ENCODE measurements at places on chromosomes 7 and 10. TPM values are rescaled to one million over a fixed set of nuclear protein-coding genes. Genes with fewer than 3 reads are reported as not detected.
A peak's percentile ranks its signal among the peaks of the same experiment; 100 is the strongest.

GRCh38 chr7:84177758-84178412 lies 16.7 kb downstream of the SEMA3A start:
- H3K4me3 ChIP-seq = no peak overlapping the region
- H3K27me3 ChIP-seq = no peaks in the 10 kb centered on the region
- DNase-seq = no peak
- H3K36me3 ChIP-seq = no peaks in the 10 kb centered on the region

- H3K4me1 ChIP-seq = peaks cover 3% of the 10 kb centered on the region
- no peak for DNase-seq
- H3K4me3 ChIP-seq = no peak overlapping the region
Measured at GRCh38 chr10:86937502-86938154, 19.8 kb downstream of the MMRN2 start.

DNA sequence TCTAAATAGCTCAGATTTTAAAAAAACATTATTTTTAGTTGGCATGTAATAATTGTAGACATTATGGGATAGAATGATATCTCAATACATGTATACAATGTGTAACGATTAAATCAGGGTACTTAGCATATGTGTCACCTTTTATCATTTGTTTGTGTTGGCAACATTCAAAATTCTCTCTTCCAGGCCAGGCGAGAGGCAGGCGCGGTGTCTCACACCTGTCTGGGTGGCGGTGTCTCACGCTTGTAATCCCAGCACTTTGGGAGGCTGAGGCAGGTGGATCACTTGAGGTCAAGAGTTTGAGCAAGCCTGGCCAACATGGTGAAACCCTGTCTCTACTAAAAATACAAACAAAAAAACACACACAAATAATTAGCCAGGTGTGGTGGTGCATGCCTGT lies 151.7 kb downstream of the RTKN2 start:
- H3K27ac ChIP-seq = no peak overlapping the region
- H3K4me3 ChIP-seq = no peak overlapping the region
- H3K36me3 ChIP-seq = no peaks in the 10 kb centered on the region
- no peaks in the 10 kb centered on the region for H3K27me3 ChIP-seq
- DNase-seq = no peak

GRCh38 chr10:62548686-62549085 lies 174.5 kb downstream of the ZNF365 start:
- no peaks in the 10 kb centered on the region for H3K36me3 ChIP-seq
- H3K4me3 ChIP-seq = no peak overlapping the region
- no peak overlapping the region for H3K27ac ChIP-seq

DNA sequence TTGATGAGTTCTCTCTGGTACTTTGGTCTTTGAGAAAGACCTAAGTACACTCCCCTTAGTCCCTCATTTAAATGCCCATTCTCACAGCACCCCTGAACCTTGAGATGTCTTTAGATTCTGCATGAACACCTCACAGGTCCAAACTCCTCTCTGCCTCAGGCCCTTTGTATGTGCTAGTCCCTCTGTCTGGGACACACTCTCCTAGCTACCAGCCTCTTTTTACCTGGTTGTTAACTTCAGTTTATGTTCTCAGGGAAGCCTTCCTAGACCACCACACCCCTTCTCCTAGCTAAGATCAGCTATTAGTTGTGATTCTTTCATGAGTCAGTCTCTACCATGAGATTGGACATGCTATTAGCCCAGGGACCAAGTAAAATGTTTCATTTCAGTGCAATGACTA lies 86.4 kb downstream of the PLCE1 start:
- H3K36me3 ChIP-seq = no peaks in the 10 kb centered on the region
- H3K27ac ChIP-seq = no peak overlapping the region
- no peak overlapping the region for H3K4me3 ChIP-seq
- H3K4me1 ChIP-seq = peaks cover 13% of the 10 kb centered on the region

- no peaks in the 10 kb centered on the region for H3K36me3 ChIP-seq
- H3K4me1 ChIP-seq = no peaks in the 10 kb centered on the region
- DNase-seq = no peak
- no peaks in the 10 kb centered on the region for H3K27me3 ChIP-seq
- no peak overlapping the region for H3K4me3 ChIP-seq
Measured at GRCh38 chr10:64209561-64209960, 688.4 kb downstream of the REEP3 start.

DNA sequence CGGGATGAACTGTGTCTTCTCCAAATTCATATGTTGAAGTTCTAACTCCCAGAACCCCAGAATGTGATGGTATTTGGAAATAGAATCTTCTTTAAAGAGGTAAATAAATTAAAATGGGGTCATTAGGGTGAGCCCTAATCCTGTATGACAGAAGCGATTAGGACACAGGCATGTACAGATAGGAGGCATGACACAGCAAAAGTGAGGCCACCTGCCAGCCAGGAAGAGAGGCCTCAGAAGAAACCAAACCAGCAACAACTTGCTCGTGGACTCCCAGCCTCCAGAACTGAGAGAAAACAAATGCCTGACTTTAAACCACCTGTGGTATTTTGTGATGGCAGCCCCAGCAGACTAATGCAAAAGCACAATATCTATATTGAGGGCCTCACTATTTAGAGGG lies 214.3 kb downstream of the NEBL start:
- H3K36me3 ChIP-seq = no peaks in the 10 kb centered on the region
- H3K27me3 ChIP-seq = no peaks in the 10 kb centered on the region
- no peak overlapping the region for H3K4me3 ChIP-seq
- no peak for DNase-seq

DNA sequence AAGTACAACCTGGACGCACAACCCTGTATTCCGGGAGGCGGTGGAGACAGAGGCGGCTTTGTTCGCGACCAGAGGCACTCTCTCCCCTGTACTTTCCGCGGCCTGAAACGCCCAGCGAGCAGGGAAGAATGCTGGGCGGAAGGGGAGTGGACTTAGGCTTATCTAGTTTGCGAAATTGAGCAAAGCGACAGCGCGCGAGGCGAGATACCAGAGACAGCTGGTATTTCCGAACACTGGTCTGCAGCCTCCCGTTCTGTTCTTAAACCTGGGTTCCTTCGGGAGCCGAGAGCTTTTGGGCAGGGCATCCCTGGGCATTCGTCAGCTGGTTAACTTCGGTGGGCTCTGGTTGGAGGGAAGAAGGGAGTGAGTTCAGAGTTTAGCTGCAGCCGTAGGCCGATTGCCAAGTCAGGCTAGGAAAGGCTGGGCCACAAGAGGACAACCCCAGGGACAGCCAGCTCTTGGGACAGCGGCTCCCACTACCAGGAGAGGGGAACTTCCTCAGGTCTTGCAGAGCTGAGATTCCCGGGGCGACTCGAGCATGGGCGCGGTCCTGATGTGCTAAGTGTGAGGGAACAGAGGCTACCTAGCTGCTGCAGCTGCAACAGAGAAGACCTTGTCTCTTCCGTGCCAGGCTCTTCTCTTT lies 3.9 kb downstream of the HMX3 start:
- no peak for DNase-seq
- H3K36me3 ChIP-seq = no peaks in the 10 kb centered on the region
- H3K4me3 ChIP-seq = no peak overlapping the region
- H3K4me1 ChIP-seq = peaks cover 17% of the 10 kb centered on the region
- H3K27me3 ChIP-seq = peaks cover 100% of the 10 kb centered on the region

GRCh38 chr7:95579318-95579717 lies 17.0 kb downstream of the PDK4 start:
- H3K27ac ChIP-seq = no peak overlapping the region
- no peak for DNase-seq
- H3K4me1 ChIP-seq = no peaks in the 10 kb centered on the region

DNA sequence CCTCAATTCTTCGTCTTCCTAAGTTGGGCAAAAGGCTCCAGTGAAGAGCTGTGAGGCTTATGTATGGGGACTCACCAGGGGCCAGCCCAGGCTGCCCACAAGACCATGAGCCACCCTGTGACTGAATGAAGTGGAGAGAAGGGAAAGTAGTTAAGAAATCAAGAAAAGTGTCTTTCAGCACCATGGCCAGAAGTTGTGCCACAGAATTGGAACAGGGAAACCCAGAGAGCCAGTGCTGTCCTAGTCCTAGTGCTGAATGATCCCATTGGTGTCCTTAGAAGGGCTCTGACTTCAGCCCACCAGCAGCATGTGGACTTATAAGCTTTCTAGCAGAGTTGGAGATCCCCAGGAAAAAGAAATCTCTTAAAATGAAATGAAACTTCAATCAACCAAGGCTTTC lies 37.0 kb upstream of the CCSER2 start:
- no peak overlapping the region for H3K27ac ChIP-seq
- DNase-seq = no peak
- H3K4me1 ChIP-seq = no peaks in the 10 kb centered on the region
- no peaks in the 10 kb centered on the region for H3K36me3 ChIP-seq
- no peaks in the 10 kb centered on the region for H3K27me3 ChIP-seq

DNA sequence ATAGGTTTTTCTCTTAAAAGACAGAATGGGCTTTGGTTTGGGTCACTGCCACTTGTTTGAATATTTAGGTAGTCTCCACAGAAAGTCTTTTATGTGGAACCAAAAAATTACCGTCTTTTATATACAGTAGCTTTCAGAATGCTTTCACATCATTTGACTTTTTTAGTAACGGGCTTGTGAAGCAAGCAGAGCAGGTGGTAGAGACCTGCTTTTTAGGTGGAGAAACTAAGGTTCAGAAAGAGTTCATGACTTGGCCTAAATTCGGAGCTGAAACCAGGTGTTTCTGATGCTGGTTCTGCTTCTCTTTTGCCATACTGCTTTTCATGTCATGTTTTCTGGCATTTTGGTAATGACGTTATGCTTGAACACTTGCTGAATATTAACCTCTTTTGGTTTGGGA lies 36.3 kb downstream of the GARS1 start:
- H3K4me1 ChIP-seq = no peaks in the 10 kb centered on the region
- no peak overlapping the region for H3K27ac ChIP-seq
- H3K36me3 ChIP-seq = peaks cover 22% of the 10 kb centered on the region
- H3K27me3 ChIP-seq = no peaks in the 10 kb centered on the region
- H3K4me3 ChIP-seq = no peak overlapping the region
- DNase-seq = no peak

GRCh38 chr7:137992550-137993394 lies 9.1 kb downstream of the CREB3L2 start:
- no peaks in the 10 kb centered on the region for H3K36me3 ChIP-seq
- H3K4me1 ChIP-seq = peaks cover 36% of the 10 kb centered on the region
- H3K27ac ChIP-seq = peak overlapping the region; percentile 25
- H3K4me3 ChIP-seq = no peak overlapping the region

DNA sequence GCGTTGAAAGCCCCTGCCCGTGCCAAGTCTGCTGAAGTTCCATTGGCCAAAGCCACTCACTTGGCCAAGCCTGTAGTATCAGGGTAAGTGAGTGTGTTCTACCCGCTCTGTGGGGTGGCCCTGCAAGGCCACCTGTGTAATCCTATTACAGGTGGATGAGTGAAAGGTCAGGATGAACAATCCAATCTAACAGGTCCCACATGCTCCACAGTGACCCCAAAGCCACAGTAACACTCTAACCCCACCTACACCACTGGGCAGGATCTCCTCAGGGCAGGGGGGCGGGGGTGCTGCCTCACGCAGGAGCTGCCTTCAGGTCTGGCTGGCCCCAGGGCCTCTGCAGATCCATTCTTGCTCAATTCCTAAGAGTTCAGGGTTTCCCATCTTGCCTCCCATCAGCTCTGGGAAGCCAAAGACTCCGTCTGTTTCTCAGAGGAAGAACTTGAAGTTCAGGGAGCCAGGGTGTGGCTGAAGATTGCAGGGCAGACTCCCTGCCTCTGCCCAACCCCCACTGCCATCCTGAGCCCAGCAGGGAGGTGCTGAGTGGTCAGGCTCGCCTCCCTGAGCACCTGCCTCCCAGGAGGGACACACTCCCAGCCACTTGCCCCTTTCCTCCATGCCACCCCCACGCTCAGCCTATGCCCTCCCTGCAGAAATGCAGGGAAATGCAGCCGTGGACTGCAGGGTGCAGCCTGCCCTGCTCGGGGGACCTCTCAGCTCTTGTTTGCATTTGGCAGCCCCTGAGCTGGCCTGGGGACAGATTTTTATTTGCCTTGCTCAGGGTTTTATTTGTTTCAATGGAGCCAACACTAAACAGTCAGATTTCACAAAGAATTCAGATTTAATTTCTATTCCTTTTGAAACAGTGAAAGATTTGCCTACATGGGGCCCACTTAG lies 9.8 kb upstream of the COMTD1 start:
- H3K4me3 ChIP-seq = no peak overlapping the region
- H3K36me3 ChIP-seq = no peaks in the 10 kb centered on the region
- no peak overlapping the region for H3K27ac ChIP-seq
- no peaks in the 10 kb centered on the region for H3K4me1 ChIP-seq

- H3K36me3 ChIP-seq = peaks cover 4% of the 10 kb centered on the region
- H3K4me3 ChIP-seq = no peak overlapping the region
Measured at GRCh38 chr7:29156907-29157452, 10.6 kb upstream of the CPVL start.

Gene POLR2J2
- 1.3 TPM for polyA plus RNA-seq

DNA sequence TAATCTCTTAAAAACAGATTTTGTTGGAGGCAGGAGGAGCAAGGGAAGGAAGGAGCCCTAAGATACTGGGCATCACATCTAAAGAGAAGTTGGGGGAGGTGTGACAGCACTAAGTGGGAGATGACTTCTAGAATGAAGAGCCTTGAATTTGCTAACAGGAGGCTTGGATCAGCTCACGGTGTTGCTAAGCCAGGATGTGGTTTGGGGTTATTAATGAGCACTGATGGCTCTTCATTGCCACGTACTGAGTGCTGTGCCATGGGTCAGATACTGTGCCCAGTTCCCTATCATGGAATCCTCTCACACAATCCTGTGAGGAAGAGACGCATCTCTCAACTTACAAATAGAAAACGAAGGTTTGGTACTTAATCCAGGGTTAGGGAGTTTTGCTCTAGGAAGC lies 78.5 kb downstream of the C7orf25 start:
- H3K36me3 ChIP-seq = no peaks in the 10 kb centered on the region
- no peak overlapping the region for H3K27ac ChIP-seq
- H3K4me3 ChIP-seq = no peak overlapping the region
- no peak for DNase-seq
- H3K4me1 ChIP-seq = peaks cover 3% of the 10 kb centered on the region

Gene RSU1
- polyA plus RNA-seq = 23.8 TPM

Gene NPC1L1
- polyA plus RNA-seq = 0.03 TPM

DNA sequence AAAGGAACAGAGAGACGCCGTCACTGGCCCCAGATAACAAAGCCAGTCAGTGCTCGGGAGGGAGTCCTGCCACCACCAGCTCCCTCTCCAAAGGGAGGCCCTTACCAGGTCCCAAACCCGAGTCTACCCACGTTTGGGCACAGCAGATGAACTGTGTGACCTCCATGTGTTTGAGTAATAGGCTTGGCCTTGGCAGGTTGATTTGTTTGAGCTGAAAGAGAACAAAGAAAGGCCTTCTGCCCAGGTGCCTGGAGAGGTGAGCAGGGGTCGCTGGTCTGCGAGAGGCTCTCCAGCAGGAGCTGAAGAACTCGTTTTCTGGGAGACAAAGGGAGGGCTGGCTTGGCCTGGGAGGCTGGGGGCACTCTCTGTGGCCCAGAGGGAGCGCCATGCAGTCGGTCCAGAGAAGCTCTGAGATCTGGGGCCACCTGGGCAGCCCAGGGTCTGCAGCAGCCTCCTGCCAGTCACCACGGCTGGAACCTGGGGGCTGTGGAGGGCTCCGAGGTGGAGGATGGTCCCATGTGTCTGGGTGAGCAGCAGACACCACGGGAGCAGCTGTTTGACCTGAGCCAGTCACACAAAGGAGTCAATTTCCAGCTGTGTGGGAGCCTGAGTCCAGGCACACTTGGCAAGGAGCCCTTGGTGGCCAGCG lies 99.7 kb downstream of the PAXIP1 start:
- no peak overlapping the region for H3K4me3 ChIP-seq
- no peaks in the 10 kb centered on the region for H3K4me1 ChIP-seq
- H3K27ac ChIP-seq = no peak overlapping the region

Gene NYAP1
- 0.21 TPM for polyA plus RNA-seq

Gene ACTL6B
- polyA plus RNA-seq = 0.03 TPM
